ENCODE measurements at places on chromosomes 3 and 15.

- DNase-seq, result peak; percentile 41
Observed at GRCh38 chr3:15794303-15794771, 3.4 kb downstream of the ANKRD28 start.

- peak; percentile 92 for DNase-seq
Observed at GRCh38 chr15:66702035-66702786, at the start of gene SMAD6. TSS of gene SMAD6 (plus strand) at chr15:66702236. CDS start at chr15:66703259, 1,023 bp downstream.

DNA sequence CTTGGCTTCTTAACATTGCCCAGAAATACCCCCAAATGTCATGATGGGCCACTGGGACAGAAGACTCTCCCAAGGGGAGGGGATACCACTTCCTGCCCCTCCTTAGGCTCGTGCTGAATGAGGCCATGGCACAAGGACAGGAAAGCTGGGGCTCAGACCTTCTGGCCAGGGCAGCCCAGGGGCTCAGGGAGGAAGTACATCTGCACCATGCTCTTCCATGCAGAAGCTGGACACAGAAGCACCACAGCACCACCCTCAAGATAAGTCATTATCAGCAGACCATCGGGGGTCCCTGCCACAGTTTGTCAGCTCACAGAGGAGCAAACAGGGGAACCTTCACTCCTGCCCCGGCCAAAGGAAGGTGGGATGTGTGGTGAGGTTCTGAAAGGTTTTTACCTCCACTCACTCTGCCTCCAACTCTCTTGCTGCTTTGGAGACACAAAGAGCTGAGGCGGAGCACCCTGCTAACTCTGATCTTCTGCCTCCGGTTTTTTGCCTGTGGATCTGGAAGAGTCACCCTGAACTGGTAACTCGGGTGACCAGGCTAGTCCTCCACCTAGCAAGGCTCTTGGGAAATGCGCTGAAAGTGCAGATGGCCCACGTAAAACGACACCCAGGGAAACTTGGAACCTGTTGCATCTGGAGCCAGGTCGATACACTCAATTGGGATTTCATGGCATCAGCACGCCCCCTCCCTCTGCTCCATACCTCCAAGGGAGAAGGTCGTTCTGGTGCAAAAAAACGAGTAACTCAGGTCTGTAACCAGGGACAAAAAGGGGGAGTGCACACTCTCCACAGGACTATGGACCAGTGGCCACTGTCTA, 8.3 kb downstream of the BMF start:
- DNase-seq, result no peak

DNA sequence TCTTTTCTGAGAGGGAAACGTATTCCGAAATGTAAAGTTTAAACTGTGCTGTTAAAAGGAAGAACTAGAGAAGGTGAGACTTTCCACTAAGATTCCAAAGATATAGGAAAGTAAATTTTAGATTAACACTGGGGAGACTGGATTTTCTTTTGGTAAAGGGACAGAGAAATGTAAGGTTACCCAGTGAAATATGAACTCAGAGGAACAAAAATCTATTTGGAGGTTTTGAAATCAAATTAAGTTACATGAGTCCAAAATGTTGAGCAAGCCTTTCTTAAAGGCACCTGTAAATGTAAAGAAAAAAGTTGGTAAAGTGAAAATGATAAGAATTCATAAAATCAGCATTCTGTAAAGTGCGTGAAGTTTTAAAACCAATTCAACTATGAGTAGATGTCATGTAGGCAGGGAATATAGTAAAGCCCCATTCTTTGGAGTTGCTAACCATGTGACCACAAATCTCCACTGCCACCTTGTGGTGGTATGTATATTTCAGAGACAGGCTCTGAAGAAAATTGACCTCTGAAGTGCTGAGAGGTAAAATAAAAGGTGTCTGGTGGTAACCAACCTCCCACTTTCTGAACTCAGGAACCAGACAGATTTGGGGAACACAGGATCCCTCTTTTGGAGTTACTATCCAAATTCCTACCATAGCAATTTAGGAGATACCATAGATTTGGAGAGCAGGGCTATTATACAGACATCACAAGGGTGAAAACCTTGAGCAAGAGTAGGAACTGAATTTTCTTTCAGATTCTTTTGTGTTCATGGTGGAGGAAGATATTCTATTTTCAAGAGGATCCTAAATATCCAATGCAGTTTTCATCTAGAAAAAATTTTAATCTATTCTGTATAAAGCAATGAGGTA, 215.3 kb downstream of the ROBO2 start:
- peak; percentile 19 for DNase-seq

DNA sequence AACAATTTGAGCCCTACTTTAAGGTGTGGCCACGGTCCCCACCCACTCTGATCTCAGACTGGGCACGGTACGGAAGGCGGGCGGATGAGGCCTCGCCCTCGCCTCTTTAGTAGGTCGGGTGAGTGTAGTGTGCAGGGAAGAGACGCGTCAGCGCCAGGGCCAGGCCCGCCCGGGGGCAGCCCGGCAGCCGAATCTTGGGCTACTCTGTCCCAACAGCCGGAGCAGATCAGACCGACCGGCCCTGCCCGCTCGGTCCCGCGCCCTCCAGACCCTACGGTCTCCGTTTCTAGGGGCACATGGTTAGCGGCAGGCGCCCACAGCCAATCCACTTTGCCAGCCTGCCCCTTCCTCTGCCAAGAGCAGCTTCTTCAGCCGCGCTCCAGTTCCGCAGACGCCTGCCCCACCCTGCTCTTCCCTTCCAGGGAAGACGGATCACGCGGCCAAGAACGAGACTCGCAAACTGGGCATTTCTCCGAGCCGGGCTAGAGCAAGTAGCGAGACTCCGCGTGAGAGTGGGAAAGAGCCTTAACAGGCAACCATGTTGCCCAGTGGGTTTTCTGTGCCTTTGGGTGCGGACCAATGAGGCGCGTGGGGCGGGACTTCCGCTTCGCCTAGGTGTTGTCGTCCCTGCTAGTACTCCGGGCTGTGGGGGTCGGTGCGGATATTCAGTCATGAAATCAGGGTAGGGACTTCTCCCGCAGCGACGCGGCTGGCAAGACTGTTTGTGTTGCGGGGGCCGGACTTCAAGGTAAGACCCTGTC, at the start of gene RNF13:
Gene RNF13, plus strand, starts transcription at position 610 of the 761 bp plus-strand sequence. CDS start 32,812 bp downstream, outside the sequence.
- DNase-seq, result peak; percentile 98
